ENCODE measurements at places on chromosomes 12 and 14. TPM values are rescaled to one million over a fixed set of nuclear protein-coding genes. Genes with fewer than 3 reads are reported as not detected.
A peak's percentile ranks its signal among the peaks of the same experiment; 100 is the strongest.

- no peak for DNase-seq
These were observed 77.8 kb upstream of the GRIP1 start for GRCh38 chr12:66756631-66757030.

The PROX2 gene
- not detected for total RNA-seq

- no peak for DNase-seq
These were observed 31.9 kb upstream of the CCDC91 start for GRCh38 chr12:28158353-28158752.

GRCh38 chr12:69897744-69898143, 72.7 kb downstream of the MYRFL start:
- no peak for DNase-seq

DNA sequence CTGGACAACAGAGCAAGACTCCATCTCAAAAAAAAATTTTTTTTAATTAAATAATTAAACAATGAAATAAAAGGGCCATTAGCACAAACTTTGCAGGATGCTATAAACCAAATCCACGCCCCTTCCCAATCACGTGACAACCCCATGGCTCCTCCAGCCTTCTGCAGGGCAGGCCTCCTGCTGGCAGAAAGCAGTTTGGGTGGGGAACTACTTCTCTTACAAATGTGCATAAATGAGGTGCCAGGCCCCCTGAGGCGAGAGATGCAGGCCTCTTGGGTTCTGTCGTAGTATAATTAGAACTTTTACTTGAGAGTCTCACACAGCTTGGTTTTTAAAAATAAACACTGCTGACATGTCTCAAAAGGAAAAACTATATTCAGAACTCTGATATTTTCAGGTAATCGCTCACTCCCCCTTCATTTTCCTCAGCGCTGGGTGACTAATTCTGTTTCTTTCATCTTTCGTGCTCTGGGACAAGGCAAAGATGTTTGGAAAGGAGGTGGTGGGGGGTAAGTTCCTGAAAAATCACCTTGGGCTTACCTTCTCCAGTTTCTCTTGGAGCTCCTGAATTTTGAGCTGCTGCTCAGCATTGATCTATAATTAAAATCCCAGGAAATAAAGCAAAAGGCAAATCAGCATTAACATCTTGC, 101.7 kb downstream of the CIT start:
- no peak for DNase-seq

The TUBA1C gene
- total RNA-seq, result 270 TPM

DNA sequence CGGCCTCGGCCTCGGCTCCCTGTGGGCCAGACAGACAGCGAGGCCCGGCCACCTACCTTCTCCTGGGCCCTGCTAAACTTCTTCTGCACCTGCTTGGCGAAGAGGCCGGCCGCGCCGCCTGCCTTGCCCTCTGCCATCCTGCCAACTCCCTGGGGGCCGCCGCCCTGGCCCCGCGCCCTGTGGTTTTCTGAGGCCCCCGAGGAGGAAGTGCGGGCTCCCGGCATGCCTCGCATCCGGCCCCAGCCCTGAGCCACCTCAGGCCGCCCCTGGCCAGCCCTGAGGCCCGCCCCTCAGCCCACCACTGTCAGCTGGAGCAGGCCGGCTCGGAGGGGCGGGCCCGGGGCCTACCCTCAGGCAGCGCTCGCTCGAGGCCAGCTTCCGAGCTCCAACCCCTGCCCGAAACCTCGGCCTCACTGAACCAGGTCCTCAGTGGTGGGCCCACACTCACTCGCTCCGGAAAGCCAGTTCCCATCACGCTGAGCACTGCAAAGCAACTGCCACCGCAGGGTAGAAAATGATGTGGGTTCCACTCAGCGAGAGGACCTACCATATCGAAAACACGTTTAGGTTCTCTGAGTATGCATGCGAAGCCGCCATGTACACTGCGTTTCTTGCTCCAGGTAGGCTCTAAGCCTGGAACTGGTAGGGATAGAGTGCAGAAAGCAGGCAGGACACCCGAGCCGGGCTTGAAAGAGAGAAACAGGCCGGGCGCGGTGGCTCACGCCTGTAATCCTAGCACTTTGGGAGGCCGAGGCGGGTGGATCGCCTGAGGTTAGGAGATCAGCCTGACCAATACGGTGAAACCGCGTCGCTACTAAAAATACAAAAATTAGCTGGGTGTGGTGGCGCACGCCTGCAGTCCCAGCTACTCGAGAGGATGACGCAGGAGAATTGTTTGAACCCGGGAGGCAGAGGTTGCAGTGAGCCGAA, at the start of gene BIN2:
Gene BIN2 (minus strand): TSS at position 209 of the 930 bp plus-strand sequence. CDS start 72 bp downstream, at position 137.
- peak; percentile 72 for DNase-seq

The AICDA gene
- total RNA-seq, result not detected

DNA sequence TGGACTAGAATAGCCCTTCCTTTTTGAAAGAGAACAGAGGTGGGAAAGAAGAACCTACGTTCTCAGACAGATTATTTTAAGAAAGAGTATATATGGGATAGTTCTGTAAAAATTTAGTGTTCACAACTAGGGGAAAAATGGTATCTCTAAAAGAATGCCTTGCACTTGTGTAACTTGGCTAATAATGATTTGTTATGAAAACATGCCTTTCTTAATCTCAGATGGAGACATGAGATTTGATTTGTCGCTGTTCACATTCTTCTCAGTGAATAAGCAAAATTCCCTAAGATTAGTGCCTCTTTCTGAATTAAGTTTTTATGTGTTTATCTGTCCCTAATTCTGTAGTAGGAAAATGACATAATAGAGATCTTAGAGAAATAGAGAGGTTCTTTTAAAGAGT, 100.8 kb downstream of the USP15 start:
- no peak for DNase-seq

DNA sequence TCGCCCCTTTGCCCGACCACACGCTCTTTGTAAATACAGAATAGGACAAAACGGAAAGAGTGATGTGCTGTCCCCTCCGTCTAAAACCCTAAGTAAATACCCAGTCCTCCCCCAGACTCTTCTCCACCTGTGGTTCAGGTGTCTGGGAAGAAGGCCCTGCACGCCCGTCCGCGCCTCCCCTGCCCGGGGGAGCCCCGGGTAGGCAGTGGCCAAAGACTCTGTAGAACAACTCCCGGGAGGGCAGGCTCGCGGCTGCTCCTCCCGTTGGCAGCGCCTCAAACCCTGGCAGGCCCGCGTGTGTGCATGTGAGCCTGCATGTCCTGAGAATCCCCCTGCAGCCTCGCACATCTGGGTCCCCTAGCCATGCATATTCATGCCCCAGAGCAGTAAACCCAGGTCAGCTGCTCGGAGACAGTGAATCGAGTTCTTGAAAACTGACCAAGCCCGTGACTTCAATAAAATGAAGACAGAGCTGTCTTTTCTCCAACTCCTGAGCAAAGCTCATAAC, 165.8 kb downstream of the MON2 start:
- no peak for DNase-seq

DNA sequence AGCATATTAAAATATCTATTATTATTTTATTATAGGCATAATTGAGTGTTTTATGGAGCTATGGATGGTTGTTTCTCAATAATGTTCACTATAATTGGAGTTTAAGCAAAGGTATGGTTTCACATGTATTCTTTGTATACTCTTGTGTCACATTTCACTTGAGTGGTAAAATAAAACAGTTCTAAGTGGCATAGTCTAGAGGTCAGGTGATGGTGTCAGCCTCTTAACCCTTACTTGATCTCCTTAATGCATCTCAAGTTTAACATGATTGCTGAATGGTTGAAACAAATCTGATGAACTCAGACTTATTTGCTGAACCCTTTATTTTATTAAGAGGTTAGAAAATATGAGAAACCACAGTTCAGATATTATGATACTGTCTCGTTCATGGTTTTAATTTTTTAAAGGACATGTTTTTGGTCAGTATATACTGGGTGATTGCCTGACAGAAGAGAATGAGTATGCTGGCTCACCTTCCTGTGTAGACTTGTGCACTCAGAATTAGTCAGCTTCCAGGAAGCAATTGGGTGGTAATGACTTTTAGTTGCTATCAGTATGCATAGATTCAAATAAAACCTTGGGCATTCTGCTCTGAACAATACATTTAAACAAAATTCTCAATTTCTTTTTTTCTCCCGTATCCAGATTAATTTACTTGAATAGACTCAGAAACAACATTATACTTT, 464.6 kb downstream of the PCNX1 start:
- no peak for DNase-seq

GRCh38 chr12:121190523-121191031, 19.4 kb upstream of the P2RX4 start:
- DNase-seq, result no peak

DNA sequence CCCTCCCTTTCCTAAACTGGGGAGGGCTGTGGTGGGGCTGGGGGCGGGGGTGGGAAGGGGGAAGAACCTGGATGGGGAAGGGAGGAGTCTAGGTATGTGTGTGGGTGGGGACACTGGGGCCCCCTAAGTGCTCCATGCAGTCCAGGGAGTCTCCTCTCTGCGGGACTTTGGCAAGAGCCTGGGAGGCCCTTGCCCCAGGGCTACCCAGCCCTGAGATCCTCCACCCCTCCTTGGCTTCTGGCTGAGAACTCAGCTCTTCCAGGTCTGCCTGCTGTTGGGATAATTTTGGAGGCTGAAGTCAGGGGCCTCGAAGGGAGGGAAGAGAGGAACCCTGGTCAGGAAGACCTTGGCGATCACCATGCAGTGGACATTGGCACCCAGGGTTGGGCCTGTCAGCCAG, 2.2 kb upstream of the DLK1 start:
- DNase-seq, result no peak

DNA sequence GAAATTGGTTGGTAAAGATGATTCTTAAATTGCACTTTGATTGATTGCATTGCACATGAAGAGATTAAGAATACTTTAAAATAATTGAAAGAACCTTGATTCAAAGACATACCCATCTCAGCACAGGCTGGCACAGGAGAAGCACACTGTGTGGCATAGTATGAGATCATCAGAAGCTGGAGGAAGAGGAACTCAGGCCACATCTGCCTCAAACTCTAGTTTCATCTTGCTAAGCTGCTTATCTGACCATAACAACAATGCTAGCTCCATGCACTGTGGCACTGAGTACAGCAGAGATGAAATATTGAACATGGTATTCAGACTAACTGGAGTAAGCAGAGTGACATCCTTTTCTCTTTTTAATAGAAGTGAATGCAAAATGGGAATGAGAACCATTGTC, 99.1 kb downstream of the TBC1D30 start:
- no peak for DNase-seq

All from activated T-helper 1 cell treated with anti-CD3 and anti-CD28 coated beads, Interleukin-12 subunit alpha, Interleukin-12 subunit beta, Interleukin-2, Interleukin-4 antibody, amounts not matched to agents 30 ng/mL and 10 ng/mL and 1 ng/mL, durations not matched to agents 14 hours and 24 hours and 36 hours (primary cell).